Ammon's horn (tissue), 1 donor: ENCODE measurements at places on chromosomes 1 and 21.

DNA sequence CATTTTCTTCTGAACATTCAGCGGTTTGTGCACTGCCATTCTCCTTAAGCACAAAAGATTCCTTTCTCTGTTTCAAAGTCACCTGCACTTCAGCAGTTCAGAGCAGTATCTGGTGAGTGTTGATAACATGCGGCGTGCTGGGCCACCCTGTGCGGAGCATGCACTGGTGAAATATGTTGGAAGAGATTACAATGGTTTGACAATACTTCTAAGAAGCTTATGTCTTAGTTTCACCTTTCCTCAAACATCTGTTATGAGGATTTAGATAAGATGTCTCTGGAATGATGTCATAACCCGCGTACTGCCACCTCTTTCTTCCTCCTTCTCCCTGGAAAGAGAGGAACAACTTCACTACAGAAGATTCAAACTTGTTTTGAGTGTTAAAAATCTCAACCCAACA, 650.3 kb downstream of the AJAP1 start:
- DNase-seq = no peak

DNA sequence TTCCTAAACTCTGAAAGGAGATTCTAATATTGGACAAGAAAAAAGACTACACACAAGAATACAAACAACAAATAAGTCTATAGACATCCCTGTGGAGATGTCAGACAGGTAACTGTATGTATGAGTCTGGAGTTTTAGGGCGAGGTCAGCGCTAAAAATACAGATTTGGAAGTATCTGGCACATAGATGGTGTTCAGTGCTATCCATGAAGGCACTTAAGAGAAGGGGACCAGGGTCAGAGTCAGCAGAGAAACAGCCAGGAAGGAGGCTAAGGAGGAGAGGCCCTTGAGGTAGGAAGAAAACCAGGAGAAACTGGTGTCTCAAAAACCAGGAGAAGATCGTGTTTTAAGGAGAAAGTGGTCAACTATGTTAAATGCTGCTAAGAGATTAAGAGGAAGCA, 18.1 kb downstream of the ZMPSTE24 start:
- DNase-seq = no peak

GRCh38 chr1:241590719-241591118, 49.5 kb downstream of the CHML start:
- no peak for DNase-seq

DNA sequence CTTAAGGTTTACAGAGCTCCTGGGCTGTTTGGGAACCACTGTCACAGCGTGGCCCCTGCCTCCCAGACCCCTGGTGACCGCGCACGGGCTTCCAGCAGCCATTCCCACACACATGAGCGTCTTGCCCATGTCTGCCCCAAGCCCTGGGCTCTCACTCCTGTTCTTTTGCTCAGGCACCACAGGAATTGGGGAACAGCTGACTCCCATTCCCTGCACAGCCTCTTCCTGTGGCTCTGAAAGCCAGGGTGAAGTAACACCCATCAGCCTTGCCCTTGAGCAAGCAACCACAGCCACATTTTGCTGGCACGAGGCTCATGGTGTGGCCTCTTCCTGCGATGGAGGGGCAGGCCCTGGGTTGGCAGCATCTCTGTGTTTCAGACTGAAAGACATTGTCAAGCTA, 14.3 kb upstream of the GPR157 start:
- DNase-seq = no peak

DNA sequence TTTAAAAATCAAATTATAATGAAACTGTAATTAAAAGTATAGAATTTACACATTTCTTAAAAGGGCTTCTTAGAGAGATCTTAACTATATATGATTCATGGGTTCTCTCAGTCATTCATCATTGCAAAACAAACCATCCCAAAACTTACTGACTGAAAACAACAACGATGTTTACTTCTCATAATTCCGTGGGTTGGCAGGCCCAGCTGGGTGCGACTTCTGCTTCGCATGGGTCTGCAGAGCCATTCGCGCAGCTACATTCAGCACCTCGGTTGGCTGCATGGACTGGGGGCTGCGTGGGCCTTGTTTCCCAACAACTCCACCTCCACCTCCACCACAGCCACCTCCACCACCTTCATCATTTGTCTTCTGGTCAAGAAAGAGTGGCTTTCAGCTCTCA, 4.0 kb downstream of the SLAMF8 start:
- DNase-seq = no peak

- DNase-seq = no peak
Measured at GRCh38 chr1:44531785-44532566, 126.9 kb downstream of the RNF220 start.

DNA sequence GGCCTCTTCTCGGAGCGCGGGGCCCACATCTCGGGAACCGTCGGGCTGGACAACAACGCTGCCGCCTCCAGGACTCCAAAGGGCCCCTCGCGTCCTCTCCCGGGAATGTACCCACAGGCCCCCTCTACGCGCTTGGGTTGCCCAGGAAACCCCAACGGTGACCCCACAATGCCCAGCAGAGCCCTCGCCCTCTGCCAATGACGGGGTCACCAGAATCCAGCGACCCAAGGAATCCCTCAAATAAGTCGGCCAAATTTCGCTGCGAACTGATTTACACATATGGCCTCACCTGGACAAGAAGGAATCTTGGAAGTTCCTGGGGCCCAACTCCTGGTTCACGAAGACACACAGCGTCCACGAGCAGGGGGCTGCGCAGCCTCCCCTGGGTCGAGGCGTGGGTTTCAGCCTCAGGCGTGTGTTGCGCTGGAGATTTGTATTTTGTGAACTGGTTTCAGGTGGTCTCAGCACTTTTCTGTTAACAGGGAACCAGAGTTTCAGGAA, 78.1 kb downstream of the DESI2 start:
- DNase-seq = no peak

- DNase-seq = no peak
Measured at GRCh38 chr1:161390559-161390858, 22.8 kb upstream of the CFAP126 start.

DNA sequence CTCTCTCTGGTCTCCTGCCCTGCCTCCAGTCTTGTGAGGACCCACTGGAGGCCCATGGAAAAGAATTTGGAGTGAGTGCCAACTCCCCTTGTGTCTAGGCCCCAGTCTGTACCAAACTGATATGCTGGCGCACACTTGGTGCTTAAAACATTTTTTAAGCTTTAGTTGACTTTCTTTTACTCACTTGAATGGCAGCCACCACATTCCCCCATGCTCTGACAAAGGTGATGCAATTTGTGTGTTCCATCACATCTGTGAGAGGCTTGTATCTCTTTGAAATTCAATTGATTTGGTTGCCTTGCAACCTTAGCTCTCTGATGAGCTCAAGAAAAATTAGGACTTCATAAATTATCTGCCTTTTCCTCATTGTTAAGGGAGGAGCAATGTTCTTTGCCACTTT, 30.5 kb upstream of the WDTC1 start:
- DNase-seq = no peak

GRCh38 chr1:48876330-48876785, 99.7 kb upstream of the BEND5 start:
- no peak for DNase-seq

- no peak for DNase-seq
Measured at GRCh38 chr1:70066711-70067110, 138.7 kb downstream of the LRRC40 start.

DNA sequence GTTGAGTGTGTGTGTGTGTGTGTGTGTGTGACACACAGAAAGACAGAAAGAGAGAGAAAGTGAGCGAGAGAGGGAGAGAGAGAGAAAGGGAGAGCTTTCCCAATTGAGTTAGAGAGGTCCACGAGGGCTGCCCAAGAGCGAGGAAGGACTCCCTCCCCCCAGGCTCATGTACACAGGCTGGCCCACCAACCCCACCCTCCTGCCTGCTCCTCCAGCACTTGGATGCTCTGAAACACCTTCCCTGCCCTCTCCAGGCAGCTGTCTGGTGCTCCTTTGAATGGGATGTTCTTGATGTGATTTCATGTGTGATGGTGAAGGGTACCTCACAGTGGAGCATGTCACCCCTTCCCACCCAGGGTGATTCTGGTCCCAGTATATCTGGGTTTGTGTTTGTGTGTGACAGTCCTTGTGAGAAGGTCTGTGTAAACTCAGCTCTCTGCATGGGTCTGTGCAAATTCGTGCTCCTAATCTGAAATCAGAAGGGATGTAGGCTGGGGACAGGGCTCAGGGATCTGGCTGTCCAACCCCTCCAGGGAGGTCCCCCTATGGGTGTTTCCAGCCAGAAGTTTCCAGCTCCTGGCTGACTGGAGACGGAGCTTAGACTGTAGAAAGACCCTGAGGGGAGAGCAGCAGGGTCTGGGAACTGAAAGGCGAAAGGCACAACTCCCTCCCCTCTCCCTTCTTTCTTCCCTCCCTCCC, 6.8 kb upstream of the PEAR1 start:
- DNase-seq = no peak

DNA sequence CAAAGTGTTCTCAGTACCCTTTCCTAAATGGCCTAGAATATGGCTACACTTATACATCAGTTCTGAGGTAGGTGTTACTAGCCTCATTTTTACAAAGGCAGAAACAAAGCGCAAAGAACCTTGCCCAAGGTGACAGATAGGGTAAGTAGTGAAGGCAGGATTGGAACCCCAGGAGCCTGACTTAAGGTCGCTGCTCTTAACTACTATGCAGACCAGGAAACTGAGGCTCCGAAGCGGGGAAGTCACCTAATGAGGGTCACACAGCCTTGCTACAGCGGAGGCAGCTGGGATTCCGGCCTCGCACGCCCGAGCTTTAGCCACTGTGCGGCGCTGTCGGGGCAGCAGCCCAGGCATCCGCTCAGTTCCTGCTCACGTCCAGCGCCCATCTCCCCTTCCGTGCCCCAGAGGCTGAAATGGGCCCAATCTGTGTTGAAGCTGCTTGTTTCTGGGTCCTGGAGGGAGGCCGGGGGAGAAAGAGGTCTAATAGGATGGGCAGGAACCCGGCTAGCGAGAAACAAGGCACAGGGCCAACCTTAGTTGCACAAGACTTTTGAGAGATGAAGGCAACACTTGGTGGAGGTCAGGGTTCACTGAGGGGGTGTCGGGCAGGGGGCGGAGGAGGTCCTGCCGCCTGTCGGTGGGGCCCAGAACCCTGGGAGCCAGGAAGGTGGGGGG, 1.4 kb upstream of the FOXD2 start:
- DNase-seq = peak; percentile 53

GRCh38 chr1:78038071-78038470, 7.7 kb upstream of the GIPC2 start:
- no peak for DNase-seq

- no peak for DNase-seq
Measured at GRCh38 chr1:182003953-182004586, 57.4 kb downstream of the ZNF648 start.

DNA sequence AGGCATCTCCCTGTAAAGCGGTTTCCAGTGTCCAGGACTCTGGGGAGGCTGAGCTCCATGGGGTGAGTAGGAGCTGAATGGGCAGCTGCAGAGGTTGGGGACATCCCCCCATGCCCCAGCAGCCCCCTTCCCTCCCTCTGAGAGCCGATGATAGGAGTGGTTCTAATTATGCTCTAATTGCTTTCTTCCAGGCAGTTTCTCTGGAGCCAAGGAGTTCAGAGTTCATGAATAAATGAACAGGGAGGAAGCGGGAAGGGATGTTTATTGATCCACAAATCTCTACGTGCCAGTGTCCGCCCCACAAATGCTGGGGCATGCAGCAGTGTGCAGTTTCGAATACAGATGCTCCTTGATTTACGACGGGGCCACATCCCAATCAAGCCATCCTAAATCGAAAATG, 15.6 kb downstream of the NKAIN1 start:
- DNase-seq = no peak

- DNase-seq = peak; percentile 16
Measured at GRCh38 chr1:198829944-198830343, 191.1 kb downstream of the PTPRC start.

GRCh38 chr1:168717906-168718891, 10.8 kb downstream of the DPT start:
- DNase-seq = no peak

GRCh38 chr21:44345495-44345894, 6.3 kb upstream of the CFAP410 start:
- no peak for DNase-seq

DNA sequence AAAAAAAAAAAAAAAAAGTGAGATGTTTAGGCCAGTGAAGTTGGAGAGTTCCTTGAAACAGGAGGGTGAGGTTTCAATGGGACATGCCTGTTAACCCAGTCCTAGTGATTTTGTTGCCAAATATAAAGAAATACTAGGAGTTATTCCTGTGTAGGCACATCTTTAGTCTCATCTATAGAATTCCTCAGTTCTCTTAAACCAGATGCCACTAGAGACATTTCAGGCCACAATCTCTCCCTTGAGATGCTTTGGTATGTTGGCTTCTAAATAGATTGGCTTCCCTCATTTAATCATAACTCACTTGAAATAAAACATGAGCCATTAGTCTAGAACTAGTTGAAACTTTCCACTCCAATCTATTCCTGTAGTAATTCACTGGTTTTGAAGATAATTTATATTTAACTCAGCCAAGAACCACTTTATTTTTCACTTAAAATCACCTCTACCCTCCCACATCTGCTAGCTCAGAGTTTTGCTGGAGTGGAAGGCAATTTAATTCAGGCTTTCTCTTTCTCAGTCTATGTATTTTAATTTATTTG, 29.8 kb downstream of the GPR137B start:
- DNase-seq = no peak

DNA sequence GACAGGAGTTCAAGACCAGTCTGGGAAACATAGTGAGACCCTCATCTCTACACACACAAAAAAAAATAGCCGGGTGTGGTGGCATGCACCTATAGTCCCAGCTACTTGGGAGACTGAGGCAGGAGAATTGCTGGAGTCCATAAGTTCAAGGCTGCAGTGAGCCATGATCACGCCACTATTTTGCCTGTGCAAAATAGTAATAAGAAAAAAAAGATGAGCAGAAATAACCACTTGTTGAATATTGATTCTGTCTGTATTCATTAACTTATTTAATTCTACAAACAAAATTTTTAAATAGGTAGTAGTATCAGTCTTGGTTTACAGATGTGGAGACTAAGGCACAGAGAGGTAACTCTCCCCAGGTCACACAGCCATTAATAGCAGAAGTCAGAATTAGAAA, 16.9 kb downstream of the LRRC40 start:
- DNase-seq = no peak

DNA sequence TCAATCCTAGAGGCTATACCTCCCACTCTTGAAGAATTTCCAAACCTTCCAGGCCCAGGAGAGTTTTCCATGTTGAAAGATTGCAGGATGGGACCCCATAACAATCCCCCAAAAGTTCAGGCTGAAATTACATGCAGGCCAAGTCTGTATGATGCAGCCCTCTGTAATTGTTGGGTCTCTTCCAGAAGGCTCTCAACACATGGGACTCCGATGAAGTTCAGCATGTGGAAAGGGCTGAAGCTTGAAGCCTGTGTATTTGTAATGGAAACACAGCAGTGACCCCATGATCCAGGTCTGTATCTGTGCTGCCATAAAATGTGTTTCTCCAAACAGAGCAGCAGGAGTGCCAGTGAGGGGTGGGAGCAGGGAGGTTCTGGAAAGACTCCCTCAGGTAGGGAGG, 202.5 kb upstream of the LYPLAL1 start:
- DNase-seq = no peak

- DNase-seq = no peak
Measured at GRCh38 chr1:232291261-232291660, 338.7 kb downstream of the SIPA1L2 start.
